ENCODE measurements at places on chromosomes 12 and 14.

GRCh38 chr14:22448905-22449599 lies 140.0 kb downstream of the DAD1 start:
- no peak for DNase-seq

- DNase-seq: no peak
These were observed 92.8 kb upstream of the PTHLH start for GRCh38 chr12:28065374-28065773.

DNA sequence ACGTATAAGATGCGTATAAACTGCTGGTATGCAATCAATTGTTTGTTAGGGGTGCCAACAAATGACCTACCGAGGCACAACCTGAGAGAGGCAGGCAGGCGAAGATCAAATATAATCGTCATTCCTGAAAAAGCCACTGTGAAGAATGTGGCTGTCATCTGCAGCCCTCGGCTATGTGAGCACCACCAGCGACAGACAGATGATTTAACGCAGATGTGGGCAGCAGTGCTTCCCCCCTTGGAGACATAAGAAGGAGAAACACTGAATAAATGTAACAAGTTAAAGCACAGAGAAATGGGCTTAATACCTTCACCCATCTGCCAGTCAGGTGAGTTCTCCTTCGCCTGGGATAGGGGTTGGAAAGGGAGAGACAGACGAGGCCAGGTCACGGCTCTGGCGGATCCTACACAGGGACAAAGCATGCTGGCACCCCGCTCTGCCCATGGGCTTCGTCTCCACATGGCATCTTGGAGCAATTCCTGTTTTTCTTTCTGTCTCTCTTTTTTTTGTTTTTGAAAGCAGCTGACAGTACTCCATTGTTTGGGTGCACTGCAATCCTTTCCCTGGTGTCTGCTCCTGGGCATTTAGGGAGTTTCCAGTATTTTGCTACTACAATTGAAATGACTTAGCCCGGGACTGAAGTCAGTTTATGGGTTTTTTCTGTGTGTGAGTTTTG lies 28.1 kb downstream of the TNFAIP2 start:
- no peak for DNase-seq

DNA sequence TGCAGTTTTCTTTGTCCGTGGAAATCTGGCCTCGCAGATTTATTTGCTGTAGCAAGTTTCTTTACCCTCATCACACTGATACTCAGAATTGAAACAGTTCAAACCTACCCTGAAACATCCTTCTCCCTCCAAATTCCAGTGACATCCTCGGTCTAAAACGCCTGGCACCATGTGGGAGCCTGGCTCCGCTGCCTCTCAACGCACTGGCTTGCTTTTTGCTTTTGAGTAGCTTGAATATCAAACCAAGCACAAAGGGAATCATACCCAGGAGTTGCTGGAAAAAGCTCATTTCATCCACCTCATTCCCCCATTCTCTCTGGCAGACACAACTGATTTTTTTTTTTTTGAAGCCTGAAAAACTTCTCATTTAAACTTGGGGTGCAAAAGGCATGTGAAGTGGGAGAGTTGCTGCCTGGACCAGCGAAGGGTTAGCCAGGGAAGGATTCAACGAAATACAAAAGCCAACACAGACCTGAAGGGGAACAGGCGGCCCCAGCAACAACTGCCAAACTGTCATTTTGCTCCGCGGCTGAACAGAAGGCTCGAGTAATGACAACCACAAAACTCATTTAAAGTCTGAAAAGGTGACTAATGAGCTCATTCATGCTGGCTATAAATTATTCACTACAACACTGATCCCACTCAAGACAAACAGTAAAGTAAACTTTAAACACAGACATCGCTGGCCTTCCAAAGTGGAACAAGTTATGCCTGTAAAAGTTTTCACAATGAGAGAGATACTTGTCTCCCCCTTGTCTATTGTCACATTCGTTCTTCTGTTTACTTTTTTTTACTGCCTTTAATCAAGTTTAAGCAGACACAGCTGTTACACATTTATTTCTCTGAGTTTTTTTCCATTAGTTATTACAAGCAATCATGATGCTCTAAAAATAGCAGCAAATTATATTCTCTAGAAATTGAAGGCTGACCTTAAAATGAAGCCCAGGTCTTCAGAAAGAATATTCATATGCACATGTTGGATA lies 12.5 kb upstream of the FOXN3 start:
- DNase-seq: no peak

DNA sequence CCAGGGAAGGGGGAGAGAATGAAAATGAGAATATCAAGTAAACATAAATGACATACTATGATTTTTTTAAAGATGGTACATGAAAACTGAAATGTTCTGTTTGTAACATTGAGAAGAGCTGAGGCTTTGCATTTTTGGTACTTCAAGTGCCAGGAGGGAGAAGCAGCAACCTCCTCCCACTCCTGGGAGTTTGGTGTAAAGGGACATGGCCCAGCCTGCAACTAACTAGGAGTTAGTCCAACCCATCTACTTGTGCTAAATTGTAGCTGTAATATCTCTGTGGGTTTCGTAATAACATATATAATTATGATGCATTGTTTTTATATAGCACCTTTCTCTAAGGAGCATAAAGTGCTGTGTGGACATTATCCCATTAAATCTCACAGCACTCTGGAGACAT lies 517.5 kb downstream of the NELL2 start:
- no peak for DNase-seq

DNA sequence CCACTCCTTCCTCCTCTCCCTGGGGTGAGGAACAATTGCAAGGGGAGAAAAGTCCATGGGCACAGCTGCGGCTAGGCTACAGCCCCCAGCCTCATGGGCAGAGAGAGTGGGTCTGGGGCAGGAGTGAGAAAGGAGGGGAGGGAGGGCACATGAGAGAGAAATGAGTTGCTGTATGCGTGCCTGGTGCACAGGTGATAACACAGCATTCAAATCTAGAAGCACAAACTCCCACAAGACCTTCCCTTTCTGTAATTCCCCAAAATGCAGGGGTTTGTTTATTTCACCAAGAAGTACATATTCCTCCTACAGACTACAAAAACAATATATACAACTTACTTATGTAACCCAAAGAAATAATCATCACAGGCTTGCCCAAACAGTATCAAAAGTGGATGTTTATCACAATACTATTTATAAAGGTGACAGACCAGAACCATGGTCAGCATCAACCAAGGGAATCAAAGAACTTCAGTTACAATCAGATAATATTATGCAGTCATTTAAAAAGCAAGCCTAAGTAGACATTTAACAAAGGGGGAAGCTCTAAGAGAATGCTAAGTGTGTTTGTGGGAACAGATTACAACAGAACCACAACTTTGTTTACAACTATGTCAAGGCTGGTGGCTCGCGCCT lies 54.2 kb downstream of the ITPK1 start:
- no peak for DNase-seq

- DNase-seq: no peak
These were observed 68.6 kb downstream of the GLRX5 start for GRCh38 chr14:95603415-95603814.

GRCh38 chr12:13799574-13799973 lies 181.8 kb downstream of the GRIN2B start:
- DNase-seq: no peak

Data from stimulated activated CD8-positive, alpha-beta memory T cell treated with anti-CD3 and anti-CD28 coated beads, Interleukin-4, amount 100 ng/mL, for 4 hours (primary cell).